ENCODE measurements at places on chromosomes 2 and 18.

DNA sequence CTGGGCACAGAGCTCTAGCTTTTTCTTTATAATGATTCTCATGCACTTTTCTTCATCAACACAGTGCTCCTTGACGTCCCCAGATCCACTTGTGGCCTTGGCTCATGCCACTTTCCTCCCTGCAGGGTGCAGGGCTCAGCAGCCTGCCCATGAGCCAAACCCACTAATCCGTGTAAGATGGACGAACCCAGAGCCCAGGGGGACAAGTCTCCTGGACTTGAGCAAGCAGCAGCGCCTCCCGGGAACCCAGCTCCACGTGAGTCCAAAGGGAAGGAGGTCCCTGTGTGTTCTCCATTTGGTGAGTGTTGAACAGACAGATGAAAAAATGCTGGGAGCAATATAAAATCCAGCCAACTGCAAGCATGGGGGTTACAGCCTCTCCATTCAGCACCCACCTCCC, 470.6 kb upstream of the HS6ST1 start:
- no peak for DNase-seq

DNA sequence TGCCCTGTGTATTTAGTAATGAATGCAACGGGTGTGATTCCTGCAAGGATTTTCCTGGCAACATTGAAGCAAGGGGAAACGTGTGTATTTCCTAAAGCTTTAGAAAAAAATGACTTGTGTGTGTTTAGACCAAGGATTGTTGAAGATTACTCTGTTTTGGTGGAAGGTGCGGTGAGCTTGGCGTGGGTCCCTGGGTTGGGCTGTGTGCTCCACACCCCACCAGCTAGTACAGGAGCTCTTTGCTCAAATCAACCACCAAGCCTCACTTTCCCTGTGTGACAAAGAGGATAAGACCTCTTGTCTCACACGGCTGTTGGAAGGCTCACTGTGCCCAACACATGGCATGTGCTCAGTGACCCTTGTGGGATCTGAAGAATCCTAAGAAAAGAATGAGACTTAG, 21.4 kb upstream of the GREB1 start:
- DNase-seq: no peak

GRCh38 chr2:15363734-15364133, 197.4 kb downstream of the NBAS start:
- no peak for DNase-seq

GRCh38 chr18:33432857-33433256, 7.7 kb downstream of the CCDC178 start:
- no peak for DNase-seq

DNA sequence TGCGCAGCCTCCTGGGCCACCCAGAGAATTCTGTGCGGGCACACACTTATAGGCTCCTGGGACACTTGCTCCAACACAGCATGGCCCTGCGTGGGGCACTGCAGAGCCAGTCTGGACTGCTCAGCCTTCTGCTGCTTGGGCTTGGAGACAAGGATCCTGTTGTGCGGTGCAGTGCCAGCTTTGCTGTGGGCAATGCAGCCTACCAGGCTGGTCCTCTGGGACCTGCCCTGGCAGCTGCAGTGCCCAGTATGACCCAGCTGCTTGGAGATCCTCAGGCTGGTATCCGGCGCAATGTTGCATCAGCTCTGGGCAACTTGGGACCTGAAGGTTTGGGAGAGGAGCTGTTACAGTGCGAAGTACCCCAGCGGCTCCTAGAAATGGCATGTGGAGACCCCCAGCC, 11.8 kb upstream of the TTLL4 start:
- DNase-seq: no peak

Measured in amniotic stem cell (primary cell).